ENCODE measurements at places on chromosomes 7 and 10.

GRCh38 chr7:28573059-28573553 is 160.8 kb downstream of the CREB5 start:
- no peak for DNase-seq

DNA sequence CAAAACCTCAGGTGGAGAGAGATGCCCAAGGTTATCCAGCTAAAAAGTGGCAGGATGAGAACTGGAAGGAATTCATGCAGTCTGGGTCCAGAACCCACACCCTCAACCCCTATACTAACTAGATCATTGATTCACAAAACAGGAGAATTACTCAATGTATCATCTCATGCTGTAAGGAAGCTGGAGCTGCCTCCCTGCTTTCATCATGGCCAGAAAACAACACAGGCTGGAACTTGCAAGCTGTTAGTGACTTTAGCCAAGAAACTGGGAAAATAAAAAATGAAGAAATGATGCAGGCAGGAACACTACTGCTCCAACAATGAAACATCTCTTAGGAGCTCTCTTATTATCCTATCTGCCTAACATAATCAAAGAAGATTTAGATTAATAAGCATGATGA is 619.8 kb upstream of the CELF2 start:
- DNase-seq = no peak

- no peak for DNase-seq
Measured at GRCh38 chr10:78544423-78545090, 510.9 kb downstream of the RPS24 start.

DNA sequence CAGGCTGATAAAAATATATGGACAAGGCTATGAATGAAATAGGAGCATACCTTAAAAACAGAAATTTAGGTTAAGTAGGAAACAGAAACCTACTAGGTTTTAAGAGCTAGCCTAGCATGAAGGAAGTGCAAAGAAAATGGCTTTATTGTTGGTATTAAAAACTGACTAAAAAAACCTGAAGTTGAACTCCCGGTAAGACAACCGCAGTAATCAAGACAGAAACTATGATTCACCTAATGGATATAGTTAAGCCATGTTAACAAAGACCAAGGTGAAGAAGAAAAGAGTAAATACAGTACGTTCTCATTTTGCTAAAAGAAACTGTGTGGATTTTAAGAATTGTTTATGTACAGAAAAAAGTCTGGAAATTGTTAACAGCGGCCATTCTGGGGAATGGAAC is 2.5 kb downstream of the RTKN2 start:
- DNase-seq = no peak

- no peak for DNase-seq
Measured at GRCh38 chr10:47020471-47020870, 109.2 kb downstream of the PTPN20 start.

DNA sequence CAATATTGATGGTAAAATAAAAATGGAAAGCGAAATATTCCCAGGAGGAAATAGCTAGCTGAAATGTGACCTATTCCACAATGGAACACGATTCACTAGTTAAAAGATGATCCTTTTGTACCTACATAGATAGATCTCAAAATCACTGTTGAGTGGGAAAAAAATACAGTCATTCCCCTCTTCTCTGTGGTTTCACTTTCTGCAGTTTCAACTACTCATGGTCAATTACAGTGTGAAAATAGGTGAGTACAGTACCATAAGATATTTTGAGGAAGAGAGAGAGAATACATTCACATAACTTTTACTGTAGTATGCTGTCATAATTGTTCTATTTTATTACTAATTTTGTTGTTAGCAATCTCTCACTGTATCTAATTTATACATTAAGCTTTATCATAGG is 56.0 kb upstream of the COL13A1 start:
- no peak for DNase-seq

DNA sequence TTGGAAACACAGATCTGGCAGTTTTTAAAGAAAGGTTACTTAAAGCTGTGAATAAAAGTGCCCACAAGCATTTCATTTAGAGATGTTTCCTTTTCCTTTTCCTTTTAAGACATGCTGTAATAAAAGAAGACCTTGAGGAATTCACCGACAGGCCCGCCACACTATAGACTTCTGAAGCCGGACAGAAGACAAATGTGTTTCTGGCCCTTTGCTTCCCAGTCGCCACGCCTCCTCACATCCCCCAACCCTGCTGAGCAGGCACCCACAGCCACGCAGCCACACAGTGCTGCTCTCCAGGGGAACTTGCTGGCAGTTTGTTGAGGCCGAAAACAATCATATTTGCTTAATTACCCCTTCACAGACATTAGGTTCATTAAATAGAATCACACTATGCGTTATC is 83.4 kb downstream of the SLC25A13 start:
- DNase-seq = no peak

DNA sequence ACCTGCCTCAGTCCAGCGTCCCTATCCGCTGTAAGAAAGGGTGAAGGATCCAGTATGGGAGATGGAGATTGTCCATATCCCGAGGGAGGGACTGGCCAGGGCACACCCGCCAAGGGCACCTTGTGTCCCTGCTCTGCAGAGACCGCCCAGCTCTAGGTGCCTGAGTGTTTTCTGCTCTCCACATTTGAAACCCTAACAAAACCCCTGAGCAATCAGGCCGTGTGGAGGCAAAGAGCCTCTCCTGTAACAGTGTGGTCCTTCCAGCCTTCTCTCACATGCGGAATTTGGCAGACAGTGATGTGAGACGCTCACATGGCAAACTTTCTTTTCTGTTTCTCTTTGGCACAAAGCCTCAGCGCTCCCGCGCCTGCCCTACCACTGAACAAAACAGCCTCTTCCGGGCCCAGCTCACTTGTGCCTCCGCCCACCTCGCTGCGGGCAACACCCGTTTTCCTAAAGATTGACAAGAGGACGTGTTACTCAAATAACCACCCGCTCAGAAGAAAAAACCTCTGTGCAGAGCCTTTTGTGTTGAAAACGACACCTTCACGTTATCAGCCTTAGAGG is 514.8 kb downstream of the DNAJB6 start:
- peak; percentile 40 for DNase-seq

DNA sequence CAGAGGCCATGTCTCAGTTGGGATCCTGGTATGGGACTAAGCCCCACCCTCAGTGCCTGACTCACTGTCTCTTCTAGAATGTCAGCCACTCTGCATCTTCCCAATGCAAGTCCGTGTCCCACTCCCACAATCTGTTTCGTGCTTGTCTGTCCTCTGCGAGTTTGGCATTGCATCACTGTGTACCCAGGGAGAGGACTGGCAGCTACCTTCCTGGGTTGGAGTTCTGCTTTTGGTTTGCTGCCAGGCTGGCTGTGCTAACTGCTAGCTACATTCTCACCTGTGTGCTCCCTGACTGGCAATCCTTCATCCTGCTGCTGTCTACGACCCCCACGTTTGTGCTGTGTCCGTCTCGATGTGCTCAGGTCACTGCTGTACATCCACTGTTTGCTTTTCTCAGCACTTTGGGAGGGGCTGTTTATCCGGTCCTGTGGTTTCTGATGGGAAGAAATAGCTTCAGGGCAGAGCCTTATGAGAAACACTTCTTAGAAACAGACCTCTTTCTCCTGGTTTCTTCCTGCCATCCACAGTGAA is 56.0 kb upstream of the GLI3 start:
- no peak for DNase-seq

GRCh38 chr10:6530211-6530840 is 49.8 kb downstream of the PRKCQ start:
- peak; percentile 95 for DNase-seq
